ENCODE measurements at places on chromosomes 12 and 14.

- DNase-seq, result peak; percentile 42
Observed at GRCh38 chr12:106841510-106842302, 67.2 kb downstream of the RIC8B start.

- peak; percentile 24 for DNase-seq
Observed at GRCh38 chr12:546920-547845, 87.4 kb downstream of the B4GALNT3 start.

GRCh38 chr12:15599266-15600037, 189.7 kb downstream of the EPS8 start:
- DNase-seq, result peak; percentile 91

GRCh38 chr12:80419644-80420043, 24.4 kb upstream of the PTPRQ start:
- DNase-seq, result peak; percentile 31

Measured in iris pigment epithelial cell (primary cell).